ENCODE measurements at places on chromosomes 7 and 10.

GRCh38 chr7:80856769-80857168 is 62.1 kb downstream of the SEMA3C start:
- no peak for DNase-seq

DNA sequence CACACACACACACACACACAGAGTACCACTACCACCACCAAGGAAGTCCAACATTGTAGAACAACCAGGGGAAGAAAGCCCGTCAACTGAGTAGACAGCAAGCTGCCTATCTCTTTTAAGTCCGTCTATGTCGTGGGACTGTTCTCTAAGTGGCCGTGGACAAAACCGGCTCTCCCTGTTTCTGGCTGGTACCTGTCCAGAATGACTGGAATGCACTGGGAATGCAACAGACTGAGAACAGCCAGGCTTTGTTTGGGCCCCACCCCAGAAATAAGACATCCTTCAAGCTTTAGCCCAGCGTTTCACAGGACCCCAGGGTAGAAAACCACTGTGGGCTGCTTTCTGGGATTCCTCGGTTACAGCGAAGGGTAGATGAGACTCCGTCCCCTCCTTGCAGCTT is 203.6 kb downstream of the TCERG1L start:
- DNase-seq = no peak

- DNase-seq = no peak
These were observed 408.0 kb downstream of the RPS24 start for GRCh38 chr10:78441694-78442093.

- DNase-seq = no peak
These were observed 291.3 kb downstream of the REEP3 start for GRCh38 chr10:63812501-63812900.

DNA sequence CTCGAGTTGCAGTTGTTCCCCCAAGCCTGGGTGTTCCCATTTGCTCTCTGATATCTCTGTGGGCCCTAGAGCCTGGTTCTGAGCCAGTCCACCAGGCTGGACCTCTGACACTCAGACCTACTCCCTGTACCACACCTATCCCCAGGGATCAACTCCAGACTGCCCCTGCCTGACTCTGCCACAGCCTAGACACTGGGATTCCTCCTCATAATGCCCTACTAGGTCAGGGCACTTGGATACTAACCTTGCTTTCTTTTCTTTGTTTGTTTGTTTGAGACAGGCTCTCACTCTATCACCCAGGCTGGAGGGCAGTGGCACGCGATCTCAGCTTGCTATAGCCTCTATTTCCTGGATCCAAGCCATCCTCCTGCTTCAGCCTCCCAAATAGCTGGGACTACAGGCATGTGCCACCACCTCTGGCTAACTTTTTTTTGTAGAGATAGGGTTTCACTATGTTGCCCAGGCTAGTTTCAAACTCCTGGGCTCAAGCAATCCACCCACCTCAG is 30.8 kb upstream of the PDCD4 start:
- no peak for DNase-seq

DNA sequence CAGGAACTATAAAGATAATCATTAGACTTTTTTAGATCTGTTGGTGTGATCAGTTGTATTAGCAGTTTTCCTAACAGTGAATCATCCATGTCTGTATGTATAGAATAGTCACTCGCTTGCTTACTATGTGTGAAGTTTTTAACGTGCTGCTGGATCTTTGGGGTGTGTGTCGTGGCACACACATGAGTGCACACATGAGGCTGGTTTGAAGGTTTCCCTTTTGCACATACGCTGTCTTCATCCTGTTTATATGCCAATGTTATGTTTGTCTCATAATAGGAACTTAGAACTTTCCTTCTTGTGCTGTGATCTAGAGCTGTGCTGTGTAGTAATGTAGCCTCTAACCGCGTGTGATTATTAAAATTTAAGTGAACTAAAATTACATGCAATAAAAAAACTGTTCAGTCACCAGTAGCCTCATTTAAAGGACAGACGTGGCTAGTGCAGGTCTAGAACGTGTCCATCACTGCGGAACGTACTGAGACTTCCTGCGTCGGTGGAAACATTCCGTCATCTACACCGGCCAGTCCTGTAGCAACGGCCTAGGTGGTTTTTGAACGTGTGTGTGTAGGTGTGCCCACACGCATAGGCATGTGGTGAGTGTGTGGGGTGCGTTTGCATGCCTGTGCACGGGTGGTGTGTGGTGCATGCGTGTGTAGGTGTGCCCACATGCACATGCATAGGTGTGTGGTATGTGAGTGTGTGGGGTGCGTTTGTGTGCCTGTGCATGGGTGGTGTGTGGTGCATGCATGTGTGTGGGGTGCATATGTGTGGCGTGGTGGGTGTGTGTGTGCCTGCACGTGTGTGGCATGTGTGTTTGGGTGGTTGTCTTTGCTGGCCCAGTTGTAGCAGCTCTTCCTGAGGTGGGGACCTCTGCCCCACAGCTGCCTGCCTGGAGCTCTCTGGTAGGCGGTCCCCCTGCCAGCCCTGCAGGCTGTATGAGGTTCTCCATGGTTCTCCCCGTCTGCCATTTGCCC is 56.6 kb downstream of the INPP5A start:
- DNase-seq = no peak

GRCh38 chr7:11195502-11195901 is 221.8 kb downstream of the PHF14 start:
- DNase-seq = no peak
